ENCODE measurements at places on chromosomes 13 and 19. TPM values are rescaled to one million over a fixed set of nuclear protein-coding genes. Genes with fewer than 3 reads are reported as not detected.

The TEX101 gene
- not detected for total RNA-seq

The KIR2DL1 gene
- not detected for total RNA-seq

The PNMA8A gene
- total RNA-seq: 0.22 TPM

The SHC2 gene
- total RNA-seq: not detected

The UNC13A gene
- 0.10 TPM for total RNA-seq

The KIRREL2 gene
- total RNA-seq: 0.43 TPM

The CGB2 gene
- not detected for total RNA-seq

The POU2F2 gene
- not detected for total RNA-seq

GRCh38 chr13:99442273-99442895 lies 58.9 kb upstream of the TM9SF2 start:
- no peak for DNase-seq

- no peak for DNase-seq
These were observed 83.6 kb downstream of the KL start for GRCh38 chr13:33099860-33100259.

- DNase-seq: no peak
These were observed 14.7 kb downstream of the CDX2 start for GRCh38 chr13:27954406-27954851.

- DNase-seq: no peak
These were observed 147.4 kb downstream of the STK24 start for GRCh38 chr13:98429531-98429930.

- DNase-seq: no peak
These were observed 14.3 kb downstream of the AKAP8 start for GRCh38 chr19:15365264-15365663.

GRCh38 chr13:75836441-75836840 lies 200.3 kb downstream of the LMO7 start:
- no peak for DNase-seq

- DNase-seq: no peak
These were observed 10.3 kb downstream of the TMEM272 start for GRCh38 chr13:51834581-51835171.

- no peak for DNase-seq
These were observed 32.6 kb upstream of the MEDAG start for GRCh38 chr13:30873499-30873898.

GRCh38 chr13:73970421-73971055 lies 163.7 kb downstream of the KLF12 start:
- DNase-seq: no peak

DNA sequence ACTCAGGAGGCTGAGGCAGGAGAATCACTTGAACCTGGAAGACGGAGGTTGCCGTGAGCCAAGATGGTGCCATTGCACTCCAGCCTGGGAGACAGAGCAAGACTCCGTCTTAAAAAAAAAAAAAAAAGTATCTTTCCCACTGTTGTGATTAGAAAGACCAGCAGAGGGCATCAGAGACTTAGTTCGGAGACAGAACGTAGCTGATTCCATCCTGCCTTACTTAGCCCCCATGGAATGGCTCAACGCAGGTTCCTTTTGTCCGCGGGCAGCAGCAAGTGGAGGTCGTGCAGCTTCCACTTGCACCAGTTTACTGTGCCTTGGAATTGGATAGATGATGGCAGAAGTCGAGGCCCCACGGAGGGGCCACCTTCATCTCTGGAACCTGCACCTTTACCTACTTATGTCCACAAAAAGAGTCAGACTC lies 8.1 kb downstream of the TIMM29 start:
- DNase-seq: peak; percentile 41

DNA sequence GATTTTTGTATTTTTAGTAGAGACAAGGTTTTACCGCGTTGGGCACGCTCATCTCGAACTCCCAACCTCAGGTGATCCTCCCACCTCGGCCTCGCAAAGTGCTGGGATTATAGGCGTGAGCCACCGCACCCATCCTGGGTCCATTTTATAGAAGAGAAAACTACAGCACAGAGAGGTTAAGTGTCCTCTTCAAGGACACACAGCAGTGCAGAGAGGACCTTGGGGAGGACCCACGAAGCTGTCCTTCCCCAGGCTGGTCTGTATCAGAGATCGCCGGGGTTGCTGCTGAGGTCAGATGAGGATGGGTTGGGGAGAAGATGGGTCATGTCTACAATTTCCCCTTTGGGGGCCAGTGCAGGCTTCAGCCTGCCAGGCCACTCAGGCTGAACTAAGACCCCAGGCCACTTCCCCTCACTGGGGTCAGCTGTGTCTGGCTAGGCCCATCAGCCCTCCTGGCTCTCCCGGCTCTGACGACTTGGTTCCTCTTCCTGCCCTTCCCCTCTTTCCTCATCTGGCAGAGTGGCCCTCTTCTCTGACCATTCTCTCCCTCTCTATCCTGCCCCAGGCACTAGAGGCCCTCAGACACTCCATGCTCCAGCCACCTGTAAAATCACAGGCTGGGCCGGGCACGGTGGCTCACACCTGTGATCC lies 9.6 kb downstream of the MYO1F start:
- no peak for DNase-seq

DNA sequence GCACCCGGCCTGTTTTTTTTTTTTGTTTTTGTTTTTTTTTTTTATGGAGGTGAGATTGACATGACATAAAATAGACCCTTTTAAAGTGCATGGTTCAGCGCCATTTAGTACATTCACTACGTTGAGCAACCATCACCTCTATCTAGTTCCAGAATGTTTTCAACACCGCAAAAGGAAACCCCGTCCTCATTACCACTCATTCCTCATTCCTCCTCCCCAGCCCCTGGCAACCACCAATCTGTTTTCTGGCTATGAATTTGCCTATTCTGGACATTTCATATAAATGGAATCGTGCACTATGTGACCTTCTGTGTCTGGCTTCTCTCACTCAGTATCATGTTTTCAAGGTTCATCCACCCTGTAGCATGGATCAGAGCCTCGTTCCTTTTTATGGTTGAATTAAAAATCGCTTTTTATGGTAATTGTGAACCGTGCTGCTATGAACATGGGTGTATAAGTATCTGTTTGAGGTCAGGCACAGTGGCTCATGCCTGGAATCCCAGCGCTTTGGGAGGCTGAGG lies 9.9 kb upstream of the ADGRE5 start:
- no peak for DNase-seq

DNA sequence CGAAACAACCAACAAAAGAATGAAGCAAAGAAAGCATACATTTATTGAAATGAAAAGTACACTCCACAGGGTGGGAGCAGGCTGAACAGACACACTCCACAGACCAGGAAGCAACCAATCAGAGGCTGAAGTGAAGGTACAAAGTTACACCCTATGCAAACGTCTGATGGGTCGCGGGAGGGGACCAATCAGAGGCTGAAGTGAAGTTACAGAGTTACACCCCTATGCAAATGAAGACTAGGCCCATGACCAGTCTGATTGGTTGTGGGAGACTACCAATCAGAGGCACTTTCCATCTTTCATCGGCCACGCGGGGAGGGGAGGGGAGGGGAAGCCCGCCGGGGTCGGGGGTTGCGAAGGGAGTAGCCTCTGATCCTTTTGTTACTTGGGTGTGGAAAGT lies 12.4 kb upstream of the FBL start:
- no peak for DNase-seq

DNA sequence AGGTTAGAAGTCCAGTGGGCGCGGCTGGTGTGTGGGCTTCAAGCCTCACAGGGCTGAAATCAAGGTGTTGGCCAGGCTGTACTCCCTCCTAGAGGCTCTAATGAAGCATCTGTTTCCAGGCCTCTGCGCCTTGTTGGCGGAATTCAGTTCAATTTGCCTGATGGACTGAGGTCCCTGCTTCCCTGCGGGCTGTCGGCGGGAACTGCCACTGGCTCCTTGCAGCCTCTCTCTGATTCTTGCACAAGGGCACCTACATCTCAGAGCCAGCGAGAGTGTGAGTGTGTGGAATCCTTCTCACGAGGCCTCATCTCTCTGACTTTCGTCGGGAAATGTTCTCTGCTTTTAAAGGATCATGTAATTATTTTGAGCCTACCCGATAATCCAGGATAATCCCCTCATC lies 128.6 kb downstream of the DLEU7 start:
- DNase-seq: no peak

DNA sequence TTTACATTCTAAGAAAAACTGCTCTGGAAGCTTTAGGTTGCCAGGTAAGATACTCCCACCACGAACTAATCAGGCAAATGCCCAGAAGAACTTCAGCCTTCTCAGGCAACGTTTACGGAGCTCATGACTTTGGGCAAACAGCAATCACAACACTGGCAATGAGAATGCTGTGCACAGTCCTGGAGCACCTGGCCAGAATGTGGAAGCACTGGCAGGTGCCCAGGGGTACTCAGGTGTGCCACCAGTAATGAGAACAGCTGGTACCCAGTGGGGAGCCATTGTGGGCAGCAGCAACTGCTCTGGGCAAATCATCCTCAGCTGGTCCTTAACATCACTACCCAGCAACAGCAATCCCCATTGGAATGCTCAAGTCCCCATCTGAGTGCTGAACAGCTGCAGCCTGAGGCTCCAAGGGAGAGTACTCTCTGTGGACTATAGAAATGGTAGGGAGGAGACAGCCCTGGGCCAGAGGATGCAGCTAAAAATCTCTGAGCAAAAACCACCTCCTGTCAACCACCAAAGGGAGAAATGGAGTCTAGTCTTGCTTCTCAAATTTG lies 210.0 kb downstream of the FOXO1 start:
- no peak for DNase-seq

DNA sequence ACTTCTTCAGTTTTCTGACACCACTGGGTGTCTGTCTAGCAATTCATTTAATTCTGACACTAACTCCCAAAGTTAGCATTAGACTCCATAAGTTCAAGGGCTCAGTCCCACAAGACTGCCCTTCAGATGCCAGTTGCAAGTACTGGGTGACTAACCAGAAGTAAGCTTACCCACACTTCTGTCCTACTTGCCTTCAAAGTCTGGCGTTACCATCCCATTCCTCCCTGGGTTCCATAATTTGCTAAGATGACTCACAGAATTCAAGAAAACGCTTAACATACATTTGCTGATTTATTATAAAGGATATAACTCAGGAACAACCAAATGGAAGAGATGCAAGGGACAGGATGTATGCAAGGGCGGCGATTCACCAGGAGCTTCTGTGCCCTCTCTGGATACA lies 45.5 kb upstream of the NPAS1 start:
- no peak for DNase-seq

DNA sequence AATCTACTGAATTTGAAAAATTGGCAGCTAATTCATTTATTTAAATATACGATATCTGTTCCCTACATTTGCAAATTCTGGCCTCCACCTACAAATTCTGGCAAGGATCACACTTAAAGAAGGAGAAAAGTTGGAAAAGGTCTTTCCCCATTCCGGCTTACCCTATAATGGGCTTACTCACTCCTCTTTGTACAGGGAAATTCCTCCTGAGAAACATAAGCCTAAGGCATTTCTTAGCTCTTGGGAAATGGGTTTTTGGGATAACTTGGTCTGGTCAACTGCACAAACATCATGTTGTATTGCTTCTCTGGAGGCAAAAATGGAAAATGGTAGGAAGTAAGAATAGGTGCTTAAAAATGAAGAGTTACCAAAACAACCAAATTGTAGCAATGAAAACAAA lies 25.5 kb downstream of the KCTD12 start:
- no peak for DNase-seq

DNA sequence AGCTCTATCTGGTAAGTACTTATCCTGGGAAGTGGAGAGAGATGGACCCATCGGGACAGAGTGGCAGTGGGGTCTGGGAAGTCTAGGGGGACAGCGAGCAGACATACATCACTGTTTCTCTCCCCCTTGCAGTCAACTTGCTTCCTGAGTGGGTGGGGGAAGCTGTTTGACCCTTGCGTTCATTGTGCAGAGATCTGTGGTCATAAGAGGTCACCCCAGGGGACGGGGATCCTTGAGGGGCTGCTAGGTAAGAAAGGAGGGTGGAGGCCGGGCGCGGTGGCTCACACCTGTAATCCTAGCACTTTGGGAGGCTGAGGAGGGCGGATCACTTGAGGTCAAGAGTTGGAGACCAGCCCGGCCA lies 474 bp downstream of the ARHGEF18 start:
- DNase-seq: no peak

Data from MG63 (cell line).